ENCODE measurements at places on chromosomes 12 and 14.

DNA sequence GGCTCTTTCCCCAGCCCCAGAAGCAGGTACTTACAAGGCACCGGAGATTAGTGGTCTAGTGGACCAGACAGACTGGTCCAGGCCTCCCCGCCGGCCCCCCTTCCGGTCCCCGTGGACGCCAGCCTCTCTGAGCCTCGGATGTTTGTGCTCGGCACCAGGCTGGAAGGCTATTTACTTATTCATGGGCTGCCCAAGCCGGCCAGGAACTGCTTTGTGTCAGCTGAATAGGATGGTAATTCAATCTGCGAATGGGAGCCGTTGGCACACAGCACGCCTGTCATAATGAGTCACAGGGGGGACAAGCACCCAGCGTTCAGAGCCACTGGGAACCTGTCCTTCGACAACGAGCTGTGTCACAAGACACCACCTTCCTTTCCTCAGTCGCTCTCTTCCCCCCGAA is 82.3 kb downstream of the RIMBP2 start:
- DNase-seq = no peak

GRCh38 chr12:27244689-27245488 is 803 bp downstream of the STK38L start:
- DNase-seq = no peak

- no peak for DNase-seq
Measured at GRCh38 chr12:76346236-76346635, 2.0 kb downstream of the BBS10 start.

- DNase-seq = no peak
Measured at GRCh38 chr14:46279776-46280175, 371.8 kb downstream of the RPL10L start.

GRCh38 chr12:57591782-57592325 is 862 bp downstream of the PIP4K2C start:
- DNase-seq = no peak

DNA sequence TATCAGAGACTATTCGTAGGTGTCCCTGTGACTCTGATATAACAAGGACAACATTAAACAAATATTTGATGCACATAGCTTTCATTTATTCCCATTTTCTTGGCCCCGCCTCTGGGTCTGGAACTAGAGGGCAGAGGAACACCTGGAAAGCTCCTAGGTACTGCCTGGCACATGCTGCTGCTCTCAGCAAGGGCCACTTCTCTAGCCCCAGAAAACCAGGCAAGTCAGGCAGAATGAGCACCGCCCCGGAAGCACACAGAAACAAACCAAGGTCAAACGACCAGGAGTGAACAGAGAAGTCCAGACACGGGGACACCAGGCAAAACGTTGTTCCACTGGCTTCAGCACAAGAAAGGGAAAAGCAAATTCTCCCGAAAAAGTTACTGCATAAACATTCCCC is 76.1 kb downstream of the TTC7B start:
- DNase-seq = no peak

GRCh38 chr12:121536054-121536898 is 44.5 kb downstream of the KDM2B start:
- DNase-seq = no peak

GRCh38 chr14:79820866-79821535 is 390.3 kb downstream of the DIO2 start:
- no peak for DNase-seq

DNA sequence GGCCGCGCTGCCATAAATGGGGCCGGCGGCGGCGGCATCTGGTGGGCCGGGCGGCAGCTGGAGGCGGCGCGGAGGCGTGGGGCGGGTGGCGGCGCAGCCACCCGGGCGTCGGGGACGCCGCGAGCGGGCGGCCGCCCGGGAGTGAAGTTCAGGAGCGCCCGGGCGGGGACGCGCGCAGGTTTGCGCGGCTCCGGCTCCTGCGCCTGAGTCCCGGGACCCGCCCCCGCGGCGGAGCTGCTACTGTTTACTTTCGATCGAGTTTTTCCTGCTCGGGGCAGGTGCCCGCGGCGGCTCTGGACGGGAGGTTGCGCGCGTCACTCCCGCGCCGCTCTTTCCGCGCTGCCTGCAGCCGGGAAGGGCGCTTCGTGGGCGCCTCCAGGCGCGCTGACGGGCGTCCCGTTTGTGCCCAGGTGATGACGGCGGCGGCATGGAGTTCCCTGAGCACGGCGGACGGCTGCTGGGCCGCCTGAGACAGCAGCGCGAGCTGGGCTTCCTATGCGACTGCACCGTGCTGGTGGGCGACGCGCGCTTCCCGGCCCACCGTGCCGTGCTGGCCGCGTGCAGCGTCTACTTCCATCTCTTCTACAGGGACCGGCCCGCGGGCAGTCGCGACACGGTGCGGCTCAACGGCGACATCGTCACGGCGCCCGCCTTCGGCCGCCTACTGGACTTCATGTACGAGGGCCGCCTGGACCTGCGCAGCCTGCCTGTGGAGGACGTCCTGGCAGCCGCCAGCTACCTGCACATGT is at the start of gene ZBTB42:
ZBTB42 (plus strand) TSS at position 331 of the 749 bp plus-strand sequence; CDS start at position 428, 97 bp downstream.
- DNase-seq = peak; percentile 37

- no peak for DNase-seq
Measured at GRCh38 chr12:54759751-54760150, 94.6 kb upstream of the MUCL1 start.

DNA sequence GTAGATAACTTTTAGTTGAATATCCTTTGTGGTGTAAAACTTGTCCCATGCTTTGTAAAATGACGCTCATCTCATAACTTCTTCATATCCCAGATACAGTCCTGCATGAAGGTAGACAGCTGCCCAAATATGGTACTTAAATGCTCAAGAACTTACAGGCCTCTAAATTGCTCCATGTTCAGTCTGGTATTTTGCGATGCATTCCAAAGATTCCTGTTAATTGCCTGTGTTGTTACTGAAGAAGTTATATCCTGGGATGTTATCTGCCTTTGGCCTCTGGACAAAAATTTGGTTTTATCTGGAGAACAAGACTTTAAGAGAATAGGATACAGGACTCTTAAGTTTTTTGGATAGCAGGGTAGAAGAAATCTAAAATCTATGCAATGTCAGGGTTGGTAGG is 473.0 kb downstream of the PCNX1 start:
- no peak for DNase-seq

GRCh38 chr12:123951467-123951866 is 21.2 kb downstream of the CCDC92 start:
- no peak for DNase-seq

- no peak for DNase-seq
Measured at GRCh38 chr14:54686219-54686870, 119.4 kb downstream of the SAMD4A start.

GRCh38 chr12:69698769-69699540 is at the start of gene BEST3:
Gene BEST3 (minus strand): TSS chr12:69699303. CDS start chr12:69697798, 1,505 bp downstream.
- no peak for DNase-seq

DNA sequence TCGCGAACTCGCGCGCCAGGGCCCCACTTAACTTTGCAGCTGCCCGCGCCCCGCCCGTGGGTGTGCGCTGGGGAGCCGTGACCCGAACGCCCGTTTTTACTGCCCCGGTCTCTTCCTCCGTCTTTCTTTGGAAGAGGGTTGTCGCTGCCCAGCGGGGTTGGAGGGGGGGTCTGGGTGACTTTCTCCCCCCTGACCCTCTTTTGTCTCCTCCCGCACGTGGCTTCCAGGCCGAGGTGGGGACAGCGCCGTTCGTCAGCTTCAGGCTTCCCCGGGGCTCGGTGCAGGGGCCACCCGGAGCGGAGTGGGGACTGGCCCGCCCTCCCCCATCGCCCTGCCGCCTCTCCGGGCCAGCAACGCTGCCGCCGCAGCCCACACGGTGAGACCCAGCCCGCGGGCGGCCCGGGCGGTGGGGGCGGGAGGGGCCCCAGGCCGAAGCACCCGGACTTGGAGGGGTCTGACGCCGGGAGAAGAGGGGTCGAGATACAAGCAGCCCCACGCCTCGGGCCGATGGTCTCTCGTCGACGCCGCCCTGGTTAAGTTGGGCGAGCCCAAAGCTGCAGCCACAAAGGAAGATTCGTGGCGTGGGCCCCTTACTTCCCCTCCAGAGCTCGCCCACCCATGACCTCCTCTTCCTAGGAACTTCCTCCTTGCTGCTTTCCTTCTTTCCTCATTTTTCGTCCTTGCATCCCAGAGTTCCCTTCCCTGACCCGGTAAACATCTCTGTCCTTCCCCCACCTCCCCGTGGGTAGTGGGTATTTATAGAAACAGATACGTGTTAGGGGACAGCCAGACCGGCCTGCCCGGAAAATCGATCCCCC is 1.2 kb downstream of the DYRK2 start:
- no peak for DNase-seq

DNA sequence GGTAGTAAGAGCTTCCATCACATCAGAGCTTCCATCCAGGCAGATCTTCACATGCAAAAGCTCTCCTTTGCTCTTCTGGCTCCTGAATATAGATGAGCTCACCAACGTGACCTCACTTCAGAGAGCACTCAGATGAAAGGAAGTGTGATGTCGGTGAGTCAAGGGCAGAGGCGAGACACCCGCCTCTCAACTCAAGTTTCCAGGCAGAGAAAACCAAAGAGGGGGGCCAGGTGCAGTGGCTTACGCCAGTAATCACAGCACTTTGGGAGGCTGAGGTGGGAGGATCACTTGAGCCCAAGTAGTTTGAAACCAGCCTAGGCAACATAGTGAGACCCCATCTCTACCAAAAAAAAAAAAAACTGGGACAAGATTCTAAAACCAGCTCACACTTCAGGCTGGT is 126.9 kb downstream of the DUSP6 start:
- DNase-seq = peak; percentile 54

GRCh38 chr12:54631551-54631950 is 3.1 kb downstream of the LACRT start:
- DNase-seq = no peak

DNA sequence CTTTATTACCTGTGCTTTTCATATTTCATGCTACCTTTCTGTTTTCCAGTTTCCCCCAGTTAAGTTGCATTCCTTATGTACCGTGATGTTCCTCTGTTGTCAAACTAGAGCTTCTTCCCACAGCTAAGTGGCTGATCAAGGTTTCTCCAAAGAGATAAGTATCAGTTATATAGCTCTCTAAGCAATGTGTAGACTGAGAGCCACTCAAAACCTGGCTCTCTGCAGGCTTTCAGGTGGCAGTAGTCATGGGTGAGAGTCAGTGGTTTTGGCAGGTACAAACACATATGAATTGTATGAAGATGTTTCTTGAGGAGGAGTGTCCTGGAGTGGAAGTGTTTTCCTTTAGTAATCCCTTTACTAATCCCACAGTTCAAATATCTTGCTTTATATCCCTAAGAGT is 28.4 kb downstream of the TXNRD1 start:
- no peak for DNase-seq

DNA sequence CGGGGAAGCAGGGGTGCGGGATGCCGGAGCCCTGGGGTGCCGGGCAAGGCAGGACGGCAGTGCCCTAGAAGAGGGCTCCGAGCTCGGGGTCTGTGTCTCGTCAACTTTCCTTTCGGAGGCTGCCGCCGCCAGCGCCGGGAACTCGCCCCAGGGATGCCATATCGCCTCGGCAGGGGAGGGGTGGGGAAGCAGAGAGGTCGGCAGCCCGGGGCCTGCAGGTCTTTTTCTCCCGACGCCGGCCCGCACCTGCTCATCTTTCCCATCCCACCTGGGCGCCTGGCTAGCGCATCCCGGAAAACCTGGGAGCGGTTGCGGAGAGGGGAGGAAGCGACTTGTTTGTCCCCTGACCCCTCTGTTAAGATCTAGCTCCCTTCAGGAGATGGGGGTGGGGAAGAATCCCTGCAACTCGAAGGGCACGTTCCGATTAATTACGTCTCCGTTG is 547 bp downstream of the CNTN1 start:
- DNase-seq = no peak

DNA sequence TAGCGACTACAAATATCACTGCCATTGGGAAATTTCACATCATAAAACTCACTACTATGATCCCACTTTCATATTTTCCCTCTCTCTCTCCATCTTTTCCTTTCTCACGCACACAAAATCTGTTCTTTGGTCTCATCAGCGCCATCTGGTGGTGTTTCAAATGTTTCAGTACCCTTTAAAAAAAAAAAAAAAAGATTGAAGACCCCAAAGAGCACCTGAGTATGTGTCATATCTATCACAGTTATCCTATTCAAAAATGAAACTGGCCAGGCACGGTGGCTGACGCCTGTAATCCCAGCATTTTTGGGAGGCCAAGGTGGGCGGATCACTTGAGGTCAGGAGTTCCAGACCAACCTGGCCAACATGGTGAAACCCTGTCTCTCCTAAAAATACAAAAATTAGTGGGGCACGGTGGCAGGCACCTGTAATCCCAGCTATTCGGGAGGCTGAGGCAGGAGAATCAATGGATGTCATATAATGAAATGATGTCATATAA is 72.4 kb downstream of the TTC9 start:
- DNase-seq = peak; percentile 16

- no peak for DNase-seq
Measured at GRCh38 chr14:60196291-60196690, 31.1 kb upstream of the DHRS7 start.

DNA sequence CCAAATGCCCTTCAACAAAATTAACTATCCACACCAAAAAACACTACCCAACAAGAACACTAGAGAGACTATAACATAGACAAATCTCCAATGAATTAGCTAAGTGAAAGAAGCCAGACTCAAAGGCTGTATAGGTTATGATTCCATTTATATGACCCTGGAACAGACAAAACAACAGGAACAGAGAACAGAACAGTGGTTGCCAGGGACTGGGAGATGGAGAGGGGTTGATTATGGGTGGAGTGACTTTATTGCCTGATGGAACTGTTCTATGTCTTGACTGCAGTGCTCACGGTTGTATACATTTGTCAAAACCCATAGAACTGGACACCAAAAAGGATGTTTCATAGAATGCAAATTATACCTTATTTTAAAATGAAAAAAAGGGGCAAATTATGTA is 14.9 kb downstream of the CATSPERB start:
- no peak for DNase-seq

DNA sequence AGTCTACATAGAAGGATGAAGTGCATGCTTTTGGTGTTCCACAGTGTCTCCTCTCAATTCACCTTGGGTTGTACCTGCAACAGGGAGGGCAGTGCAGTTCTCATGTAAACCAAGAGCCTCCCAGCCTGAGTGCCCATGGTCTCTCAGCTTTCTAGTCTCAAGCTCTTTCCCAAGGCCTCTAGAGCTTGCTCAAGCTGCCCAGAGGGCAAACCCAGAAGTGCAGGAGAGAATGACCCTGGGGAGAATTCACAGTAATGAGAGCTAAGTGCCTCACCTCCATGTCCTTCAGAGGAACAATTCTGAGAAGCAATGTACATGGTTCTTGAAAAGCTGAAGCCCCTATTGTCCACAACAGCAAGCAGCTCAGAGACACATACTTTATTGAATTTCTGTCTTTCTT is 180.5 kb downstream of the BCAT1 start:
- DNase-seq = no peak

DNA sequence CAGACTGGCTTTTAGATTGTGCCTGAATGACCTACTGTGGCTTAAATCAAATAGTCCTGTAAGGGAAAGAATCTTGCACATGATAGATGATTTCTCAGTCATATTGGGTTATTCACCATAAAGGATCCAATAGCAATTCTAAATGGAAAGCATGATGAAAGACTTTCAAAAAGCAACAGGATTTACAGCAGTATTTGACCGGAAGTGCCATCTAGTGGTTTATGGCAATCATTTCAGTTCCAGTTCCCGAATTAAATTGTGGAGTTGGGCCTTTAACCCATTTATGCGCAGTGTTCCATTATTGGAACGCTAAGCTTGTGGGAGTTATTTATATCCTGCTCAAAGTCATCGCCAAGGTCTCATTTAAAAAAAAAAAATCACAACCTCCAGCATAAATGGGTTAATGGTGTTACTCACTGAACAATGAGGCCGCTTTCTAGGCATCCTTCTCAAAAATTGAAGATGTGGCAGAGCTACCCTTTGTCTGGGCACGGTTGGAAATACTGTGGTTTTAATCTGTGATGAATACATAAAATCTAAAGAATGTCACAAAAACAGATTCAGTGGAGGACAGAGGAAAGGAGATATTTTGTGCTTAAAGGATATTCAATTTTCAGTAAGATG is 60.8 kb upstream of the REP15 start:
- DNase-seq = no peak

All from stimulated activated CD4-positive, alpha-beta T cell treated with anti-CD3 and anti-CD28 coated beads, TNF-alpha, amount 100 ng/mL, for 48 hours (primary cell).